Epithelial cell of proximal tubule (primary cell): ENCODE measurements at places on chromosomes 16 and 17. TPM values are rescaled to one million over a fixed set of nuclear protein-coding genes. Genes with fewer than 3 reads are reported as not detected.

GRCh38 chr16:73915140-73915539, 381.5 kb upstream of the PSMD7 start:
- no peak for DNase-seq

GRCh38 chr16:51359141-51359955, 208.3 kb upstream of the SALL1 start:
- no peak for DNase-seq

DNA sequence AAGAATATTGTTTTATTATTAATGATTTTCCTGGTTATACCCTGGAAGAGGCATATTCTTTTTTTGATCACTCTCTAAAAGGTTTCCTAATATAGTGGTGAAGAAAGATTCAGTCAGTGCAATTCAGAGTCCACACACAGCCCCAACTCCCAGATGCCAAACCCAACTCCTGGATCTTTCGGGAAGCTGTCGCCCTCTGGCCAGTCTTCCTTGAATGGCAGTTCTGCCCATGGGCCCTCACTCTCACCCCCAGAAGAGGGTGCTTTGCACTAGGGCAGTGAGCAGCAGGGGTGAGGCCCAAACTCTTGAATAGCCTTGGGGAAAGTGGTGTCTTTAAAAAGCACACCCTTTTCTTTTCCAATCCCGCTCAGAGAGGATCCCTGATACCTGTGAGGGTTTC, 11.0 kb downstream of the KRT32 start:
- DNase-seq = no peak

Gene KRTAP4-5
- not detected in 2 replicates for total RNA-seq

Gene MSLN
- total RNA-seq = 8.2 and 29.7 TPM in 2 replicates

Gene FZD2
- 4.1 and 9.2 TPM in 2 replicates for total RNA-seq
